ENCODE measurements at places on chromosomes 7 and 10.

GRCh38 chr10:75123088-75123682, 11.7 kb downstream of the SAMD8 start:
- no peak for DNase-seq

- no peak for DNase-seq
Measured at GRCh38 chr7:151013356-151013732, 10.9 kb downstream of the ATG9B start.

DNA sequence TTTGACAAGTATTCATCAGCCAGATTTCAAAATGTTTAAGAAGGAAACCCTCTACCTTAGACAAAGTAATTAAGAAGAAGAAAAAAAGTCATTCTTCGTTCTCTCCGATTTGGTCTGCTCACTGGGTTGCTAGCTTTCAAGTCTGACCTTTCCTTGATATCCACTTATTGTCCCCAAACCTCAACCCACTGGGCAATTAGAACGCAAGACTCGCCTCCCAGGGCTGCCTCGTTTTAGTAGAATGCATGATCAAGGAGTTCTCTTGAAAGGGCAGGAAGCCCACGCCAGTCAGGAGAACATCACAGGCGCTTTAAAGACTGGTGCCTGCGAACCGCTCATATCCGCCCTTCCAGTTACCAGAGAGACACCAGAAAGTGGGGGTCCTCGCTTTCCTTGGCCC, 637.7 kb downstream of the PARD3 start:
- no peak for DNase-seq

GRCh38 chr10:48655411-48656240, 29.0 kb upstream of the WDFY4 start:
- DNase-seq = no peak

DNA sequence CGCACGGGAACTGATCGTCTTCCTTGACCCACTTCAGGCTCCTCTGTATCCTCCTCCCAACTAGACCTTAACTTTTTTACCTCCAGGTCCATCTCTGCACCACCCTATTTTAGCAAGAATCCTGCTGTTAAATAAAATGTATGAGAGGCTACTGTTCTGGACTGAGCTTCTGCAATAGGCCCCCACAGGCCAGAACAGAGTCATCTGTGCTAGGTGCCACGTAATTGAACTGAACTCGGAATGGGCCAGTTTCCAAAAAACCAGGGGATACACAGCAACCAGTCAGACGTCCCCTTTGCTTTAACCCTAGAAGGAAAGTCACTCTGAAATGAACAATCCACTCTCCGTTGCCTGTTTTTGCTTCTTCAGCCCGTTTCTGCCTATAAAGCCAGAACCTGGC, 71.3 kb downstream of the CHST15 start:
- no peak for DNase-seq

DNA sequence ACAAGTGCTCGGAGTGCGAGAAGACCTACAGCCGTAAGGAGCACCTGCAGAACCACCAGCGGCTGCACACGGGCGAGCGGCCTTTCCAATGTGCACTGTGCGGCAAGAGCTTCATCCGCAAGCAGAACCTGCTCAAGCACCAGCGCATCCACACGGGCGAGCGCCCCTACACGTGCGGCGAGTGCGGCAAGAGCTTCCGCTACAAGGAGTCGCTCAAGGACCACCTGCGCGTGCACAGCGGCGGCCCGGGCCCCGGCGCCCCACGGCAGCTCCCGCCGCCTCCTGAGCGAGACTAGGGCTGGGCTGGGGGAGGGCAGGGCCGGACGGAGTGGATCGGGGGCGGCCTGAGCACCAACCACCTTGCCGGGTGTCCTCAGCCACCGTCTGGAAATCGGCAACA, 15.1 kb upstream of the ZNF212 start:
- no peak for DNase-seq

DNA sequence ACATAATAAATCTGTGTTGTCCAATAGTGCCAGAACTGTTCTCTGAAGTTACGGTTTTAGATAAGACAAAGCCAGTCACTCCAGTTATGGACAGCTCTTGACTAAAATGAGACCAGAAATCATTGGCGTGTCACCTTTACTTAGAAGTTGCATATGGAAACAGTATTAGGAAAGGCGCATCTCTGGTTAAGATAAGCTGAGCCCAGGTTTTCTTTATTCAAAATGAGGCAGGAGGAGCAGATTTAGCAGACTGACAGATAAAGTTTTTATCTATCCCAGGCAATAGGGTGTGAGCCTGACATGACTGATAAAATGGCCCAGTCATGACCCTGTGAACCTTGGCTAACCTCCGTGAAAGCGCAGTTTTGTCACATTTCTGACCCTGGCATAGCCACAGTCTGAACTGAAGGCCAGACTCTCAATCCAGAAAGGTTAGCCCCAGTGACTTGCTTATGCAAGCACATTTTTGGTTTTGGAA, 4.2 kb downstream of the CYP26A1 start:
- DNase-seq = no peak

DNA sequence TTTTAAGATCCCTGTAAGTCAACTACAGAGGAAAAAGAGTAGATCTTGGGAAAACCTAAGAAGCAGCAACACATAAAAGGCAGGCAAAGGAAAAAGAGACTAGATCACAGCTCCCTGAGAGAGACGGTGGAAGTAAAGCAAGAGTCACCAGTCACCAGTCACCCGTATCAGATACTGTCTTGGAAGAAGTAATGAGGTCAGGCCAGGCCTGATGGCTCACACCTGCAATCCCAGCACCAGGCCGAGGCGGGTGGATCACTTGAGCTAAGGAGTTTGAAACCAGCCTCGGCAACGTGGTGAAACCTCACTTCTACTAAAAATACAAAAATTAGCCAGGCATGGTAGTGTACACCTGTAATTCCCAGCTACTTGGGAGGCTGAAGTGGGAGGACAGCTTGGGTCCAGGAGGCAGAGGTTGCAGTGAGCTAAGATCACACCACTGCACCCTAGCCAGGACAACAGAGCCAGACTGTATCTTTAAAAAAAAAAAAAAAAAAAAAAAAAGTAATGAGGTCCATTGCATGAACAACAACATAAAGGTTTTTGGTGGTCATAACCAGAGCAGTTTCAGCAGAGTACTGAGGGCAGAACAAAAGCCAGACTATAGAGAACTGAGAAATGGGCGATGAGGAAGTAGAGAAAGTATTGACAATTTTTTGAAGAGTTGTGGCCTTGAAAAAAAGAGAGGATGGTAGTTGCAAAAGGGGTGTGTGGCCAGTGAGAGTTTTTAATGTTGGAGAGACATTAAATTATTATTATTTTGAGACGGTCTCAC, 16.9 kb downstream of the ZNF713 start:
- DNase-seq = peak; percentile 7

- no peak for DNase-seq
Measured at GRCh38 chr7:93890041-93890463, 501 bp downstream of the TFPI2 start.

DNA sequence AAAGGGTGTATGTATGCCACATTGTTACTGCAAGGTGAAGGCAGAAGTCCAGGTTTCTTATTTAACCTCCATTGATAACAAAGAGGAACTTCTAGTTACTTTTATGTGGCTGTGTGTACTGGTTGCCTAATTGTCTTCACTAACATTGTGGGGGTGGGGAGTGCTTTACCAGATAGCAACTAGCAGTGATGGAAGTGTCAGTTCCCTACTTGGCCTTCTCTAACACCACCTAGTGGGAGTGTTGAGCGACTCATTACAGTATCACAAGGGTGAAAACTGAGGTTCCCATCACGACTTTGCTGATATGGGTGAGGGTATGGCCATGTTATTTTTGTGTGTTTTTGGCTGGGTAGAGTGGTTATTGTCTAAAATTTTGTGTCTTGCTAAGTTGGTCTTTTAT, 274.4 kb downstream of the THSD7A start:
- peak; percentile 5 for DNase-seq

DNA sequence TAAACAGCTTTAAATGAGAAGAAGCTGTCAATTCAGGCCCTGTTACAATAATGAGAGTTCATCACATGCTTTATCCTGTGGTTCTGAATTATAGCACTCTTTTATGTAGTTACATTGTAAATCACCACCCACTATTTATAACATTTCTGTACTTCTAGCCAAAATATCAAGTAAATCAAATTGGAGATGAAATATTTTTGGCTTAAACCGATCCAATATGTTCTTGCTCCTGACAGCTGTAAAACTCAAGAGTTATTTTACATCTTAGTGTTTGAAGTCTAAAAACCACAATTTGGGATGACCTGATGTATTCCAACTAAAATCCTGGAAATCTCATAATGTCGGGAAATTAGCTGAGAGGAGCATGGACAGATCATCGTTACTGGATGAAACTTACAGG, 371.2 kb upstream of the LRRN3 start:
- DNase-seq = no peak

GRCh38 chr7:25171071-25171470, 46.0 kb upstream of the CYCS start:
- no peak for DNase-seq

DNA sequence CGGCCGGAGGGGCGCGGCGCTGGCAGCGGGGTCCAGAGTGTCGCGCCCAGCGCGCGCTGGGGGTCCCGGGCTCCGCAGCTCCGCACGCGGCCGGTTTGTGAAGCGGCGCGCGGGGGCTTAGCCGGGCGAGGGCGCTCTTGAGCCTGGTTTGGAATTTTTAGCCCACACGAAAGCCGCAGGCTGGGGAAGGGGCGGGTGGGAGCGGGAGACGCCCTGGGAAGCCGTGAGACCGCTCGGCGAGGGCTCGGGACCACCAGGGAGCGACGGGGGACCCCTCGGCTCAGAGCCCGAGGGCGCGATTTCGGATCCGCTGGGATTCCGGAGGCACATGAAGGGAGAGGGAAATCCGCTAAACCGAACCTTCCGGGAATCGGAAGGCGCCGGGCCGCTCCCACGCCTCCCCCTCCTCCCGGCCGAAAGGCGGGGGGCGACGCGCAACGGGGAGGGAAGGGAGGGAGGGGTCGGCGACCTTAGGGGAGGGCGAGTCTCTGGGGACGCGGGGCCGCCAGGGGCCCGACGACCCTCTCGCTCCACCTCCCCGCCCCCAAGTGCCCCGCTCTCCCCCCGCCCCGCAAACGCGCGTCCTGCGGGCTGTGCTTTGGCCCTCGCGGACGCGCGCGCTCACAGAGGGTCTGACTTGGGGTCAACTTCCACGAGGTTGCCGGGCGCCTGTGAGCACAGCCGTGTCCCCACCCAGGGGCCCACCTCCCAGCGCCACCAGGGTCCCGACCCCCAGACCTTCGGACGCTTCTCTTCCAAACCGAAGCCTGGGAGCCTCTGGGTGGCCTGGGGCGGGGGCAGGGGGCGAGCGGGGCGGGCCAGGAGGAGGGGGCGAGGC, 5.1 kb upstream of the ELFN1 start:
- peak; percentile 85 for DNase-seq

DNA sequence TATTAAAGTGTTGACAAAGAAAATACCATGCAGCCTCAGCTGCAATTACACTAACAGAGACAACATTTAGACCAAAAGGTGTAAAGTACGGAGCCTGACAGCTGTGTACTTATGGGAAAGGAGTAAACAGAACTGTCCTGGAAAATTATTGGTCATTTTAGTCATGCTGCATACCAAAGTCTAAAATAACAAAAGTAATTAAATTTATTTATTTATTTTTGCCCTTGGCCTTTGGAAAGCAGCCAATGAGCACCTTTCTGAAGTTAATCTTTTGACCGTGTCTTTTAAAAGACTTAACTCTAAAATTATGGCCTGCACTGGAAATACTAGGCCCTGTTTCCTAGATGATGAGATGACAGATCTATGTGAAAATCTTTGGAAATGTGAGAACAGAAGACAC, 597.6 kb downstream of the NXPH1 start:
- no peak for DNase-seq

DNA sequence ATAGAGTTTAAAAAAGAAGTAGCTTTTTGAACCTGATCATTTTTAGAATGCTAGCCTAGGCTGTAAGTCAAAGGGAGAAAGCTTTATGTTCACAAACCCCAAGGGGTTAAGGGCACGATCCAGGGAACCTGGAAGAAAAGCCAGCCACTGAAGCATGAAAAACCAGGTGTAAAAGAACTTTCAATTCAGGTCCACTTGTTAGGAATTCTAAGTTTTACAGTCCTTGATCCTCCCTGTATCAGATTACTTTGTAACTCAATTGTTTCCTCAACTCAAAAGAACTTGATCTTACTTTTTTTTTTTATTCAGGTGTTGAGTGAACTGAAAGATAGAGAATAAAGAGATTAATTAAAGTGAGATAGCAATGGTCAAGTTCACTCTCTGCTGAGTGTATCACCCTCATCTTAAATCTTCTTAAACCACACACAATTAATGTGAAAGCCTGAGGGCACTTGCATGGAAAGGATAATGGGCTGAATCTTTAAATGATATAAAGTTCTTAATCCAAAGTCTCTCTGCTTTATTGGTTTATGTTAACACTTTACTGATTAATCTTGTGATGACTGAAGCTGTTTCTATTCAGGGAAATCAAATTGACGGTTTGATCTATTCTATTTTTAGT, 672.2 kb upstream of the LRRN3 start:
- DNase-seq = no peak

GRCh38 chr10:48400129-48400849, 93.8 kb downstream of the MAPK8 start:
- no peak for DNase-seq

- DNase-seq = no peak
Measured at GRCh38 chr10:90138844-90139243, 437.5 kb downstream of the KIF20B start.

GRCh38 chr7:143908120-143908519, 6.1 kb upstream of the TCAF1 start:
- DNase-seq = no peak
